ENCODE measurements at places on chromosomes 1 and 21.

DNA sequence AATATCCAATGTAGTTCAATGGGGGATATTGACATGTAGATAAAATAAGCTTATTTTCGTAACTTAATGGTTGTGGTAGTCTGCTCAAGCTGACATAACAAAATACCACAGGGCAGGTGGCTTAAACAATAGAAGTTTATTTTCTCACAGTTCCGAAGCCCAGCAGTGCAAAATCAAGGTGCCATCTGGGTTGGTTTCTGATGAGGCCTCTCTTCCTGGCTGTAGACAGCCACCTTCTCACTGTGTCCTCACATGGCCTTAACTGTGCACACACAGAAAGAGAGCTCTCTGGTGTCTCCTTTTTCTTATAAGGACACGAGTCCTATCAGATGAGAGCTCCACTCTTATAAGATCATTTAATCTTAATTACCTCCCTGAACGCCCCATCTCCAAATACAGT lies 64.8 kb upstream of the IPO9 start:
- DNase-seq, result no peak

DNA sequence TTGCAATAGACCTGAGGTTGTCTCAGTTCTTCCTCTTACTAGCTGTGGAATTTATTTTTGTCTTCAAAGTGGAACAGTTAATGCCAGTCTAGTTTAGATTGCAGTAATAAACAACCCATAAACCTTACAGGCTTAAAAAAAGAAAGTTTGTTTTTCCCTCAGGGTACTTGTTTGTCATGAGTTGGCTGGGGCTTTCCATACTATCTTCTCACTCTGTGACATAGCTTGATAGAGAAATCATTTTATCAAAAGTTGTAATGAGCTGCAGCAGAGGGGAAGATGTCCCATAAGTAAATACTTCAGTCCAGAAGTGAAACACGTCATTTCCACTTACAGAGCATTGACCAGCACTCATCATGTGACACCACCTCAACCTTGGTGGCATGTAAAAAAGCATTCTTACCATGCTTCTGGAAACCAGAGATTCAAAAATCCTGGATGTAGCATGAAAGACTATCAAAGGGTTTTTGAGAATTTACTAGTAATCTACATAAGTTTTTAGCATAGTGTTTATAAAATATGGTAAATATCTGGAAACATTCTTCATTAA lies 62.8 kb upstream of the COL11A1 start:
- DNase-seq, result no peak

GRCh38 chr1:63835128-63835527 lies 61.3 kb downstream of the ROR1 start:
- no peak for DNase-seq

DNA sequence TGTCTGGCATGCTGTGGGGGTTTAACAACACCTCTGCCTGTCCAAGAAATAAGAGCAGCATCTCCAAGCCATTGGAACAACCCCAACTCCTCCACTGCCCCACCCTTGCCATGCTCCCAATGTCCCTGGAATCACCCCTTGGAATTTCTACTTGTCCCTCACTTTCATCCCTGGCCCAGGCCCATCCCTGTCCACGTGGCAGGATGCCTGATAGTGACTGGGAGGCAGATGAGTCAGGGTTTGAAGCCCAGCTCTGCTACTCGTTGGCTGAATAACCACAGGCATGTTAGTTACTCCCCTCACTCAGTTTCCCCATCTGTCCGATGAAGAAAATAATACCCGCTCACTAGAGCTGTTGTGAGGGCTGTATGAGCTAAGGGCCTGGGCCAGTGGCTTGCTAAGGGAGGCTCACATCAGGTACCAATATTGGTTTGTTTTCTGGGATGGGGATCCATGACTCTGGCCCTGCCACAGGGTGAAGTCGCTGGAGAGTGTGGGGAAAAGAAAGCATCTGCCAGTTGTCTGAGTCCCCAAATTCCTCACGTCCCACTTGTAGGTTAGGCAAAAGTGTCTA lies 99.4 kb upstream of the TLR5 start:
- no peak for DNase-seq

GRCh38 chr1:202976633-202977032 lies 9.6 kb upstream of the CYB5R1 start:
- no peak for DNase-seq

DNA sequence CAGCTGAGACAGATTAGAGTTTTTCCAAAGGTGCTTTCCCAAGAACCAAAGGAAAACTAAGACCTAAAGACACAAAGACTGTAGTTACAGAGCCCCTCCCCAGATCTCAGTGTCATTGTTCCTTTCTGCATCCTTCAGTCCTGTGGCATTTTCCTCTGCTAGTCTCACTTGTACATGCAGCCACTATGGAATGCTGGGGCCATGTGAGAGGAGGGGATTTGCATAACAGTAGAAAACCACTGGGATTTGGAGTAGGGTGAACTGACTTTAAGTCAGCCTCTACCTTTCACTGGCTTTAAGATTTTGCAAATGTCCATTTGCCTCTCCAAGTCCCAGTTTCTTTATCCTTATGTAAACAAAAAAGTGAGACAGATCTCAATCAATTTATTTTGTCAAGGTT lies 119.4 kb upstream of the F3 start:
- no peak for DNase-seq

DNA sequence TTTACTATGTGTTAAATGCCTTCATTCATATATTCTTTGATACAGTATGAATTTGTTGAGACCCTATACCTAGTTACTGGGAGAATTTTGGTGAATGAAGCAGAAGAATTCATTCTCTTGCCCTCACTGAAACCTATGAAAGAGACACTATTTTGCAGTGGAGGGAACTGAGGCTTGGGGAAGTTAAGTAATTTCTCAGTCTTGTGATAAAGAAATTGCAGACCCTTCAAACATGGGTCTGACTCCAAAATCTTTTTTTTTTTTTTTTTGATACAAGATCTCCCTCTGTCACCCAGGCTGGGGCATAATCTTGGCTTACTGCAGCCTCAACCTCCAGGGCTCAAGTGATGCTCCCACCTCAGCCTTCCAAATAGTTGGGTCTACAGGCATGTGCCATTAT lies 132.1 kb downstream of the DNM3 start:
- no peak for DNase-seq

- no peak for DNase-seq
Observed at GRCh38 chr1:220458936-220459335, 69.0 kb upstream of the MARK1 start.

DNA sequence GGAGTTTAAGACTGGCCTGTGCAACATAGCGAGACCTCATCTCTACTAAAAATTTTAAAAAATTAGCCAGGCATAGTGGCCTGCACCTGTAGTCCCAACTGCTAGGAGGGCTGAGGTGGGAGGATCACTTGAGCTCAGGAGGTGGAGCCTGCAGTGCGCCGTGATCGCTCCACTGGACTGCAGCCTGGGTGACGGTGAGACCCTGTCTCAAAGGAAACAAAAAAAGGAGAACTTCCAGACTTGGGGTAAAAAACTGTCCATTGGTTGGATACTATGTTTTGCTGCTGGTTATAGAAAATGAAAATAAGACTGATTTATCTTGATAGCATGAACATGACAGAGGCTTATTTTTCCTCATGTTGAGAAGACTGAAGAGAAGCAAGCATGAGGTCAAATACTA lies 79.4 kb downstream of the WDR4 start:
- no peak for DNase-seq

DNA sequence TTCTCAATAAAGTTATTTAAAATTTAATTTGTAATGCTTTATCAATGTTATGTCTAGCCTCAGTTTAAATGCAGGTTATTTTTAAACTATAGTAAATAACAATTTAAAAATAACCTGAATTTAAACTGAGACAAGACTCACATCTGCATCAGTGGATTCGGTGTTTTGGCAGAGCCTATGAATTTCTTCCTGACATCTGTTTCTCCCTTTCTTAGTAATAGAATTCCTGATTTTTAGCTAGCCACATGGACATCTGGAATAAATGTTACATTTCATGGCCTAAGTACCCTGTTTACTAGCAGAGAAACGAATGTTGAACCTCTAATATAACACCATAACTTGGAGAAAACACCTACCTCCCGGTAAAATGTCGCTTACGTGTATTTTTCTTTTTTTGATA lies 1141.6 kb upstream of the ADGRL2 start:
- no peak for DNase-seq

GRCh38 chr1:154276797-154277196 lies 4.4 kb downstream of the HAX1 start:
- DNase-seq, result no peak

- no peak for DNase-seq
Observed at GRCh38 chr1:156376958-156377919, 8.2 kb downstream of the RHBG start.

GRCh38 chr1:63522891-63523728 lies at the start of the genes EFCAB7 and ITGB3BP:
TSS of gene EFCAB7 (plus strand) at chr1:63523525. CDS start at chr1:63525573, 2,048 bp downstream.
TSS of gene ITGB3BP (minus strand) at chr1:63523225. CDS start at chr1:63523133, 92 bp downstream.
- peak; percentile 96 for DNase-seq

DNA sequence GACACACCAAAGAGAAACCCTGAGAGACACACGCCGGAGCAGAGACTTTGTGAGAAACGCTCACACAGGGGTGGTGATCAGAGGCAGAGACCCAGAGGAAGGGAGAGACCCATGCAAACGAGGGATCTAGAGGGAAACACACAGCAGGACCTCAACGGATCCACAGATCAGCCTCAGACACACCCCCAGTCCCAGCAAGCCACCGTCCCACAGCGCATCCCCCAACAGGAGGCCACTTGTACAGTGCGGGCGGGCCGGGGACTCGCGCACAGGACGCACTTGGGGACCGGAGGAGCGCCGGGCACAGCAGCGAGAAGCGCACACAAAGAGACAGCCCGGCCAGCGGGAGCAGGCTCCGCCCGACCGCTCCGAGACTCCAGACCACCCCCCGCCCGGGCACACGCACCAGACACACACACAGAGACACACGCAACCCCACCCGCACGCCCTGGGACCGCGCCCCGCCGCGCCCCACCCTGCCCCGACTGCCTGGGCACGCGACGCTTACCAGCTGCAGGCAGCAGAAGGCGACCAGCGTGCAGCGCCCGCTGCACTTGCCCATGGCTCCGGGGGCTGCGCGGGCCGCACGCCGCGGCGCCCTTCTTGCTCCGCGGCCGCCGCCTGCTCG lies 587 bp downstream of the NKAIN1 start:
- peak; percentile 5 for DNase-seq

GRCh38 chr1:22530715-22531114 lies 32.6 kb upstream of the EPHA8 start:
- DNase-seq, result no peak

GRCh38 chr1:36476945-36477344 lies 5.8 kb downstream of the CSF3R start:
- DNase-seq, result no peak

DNA sequence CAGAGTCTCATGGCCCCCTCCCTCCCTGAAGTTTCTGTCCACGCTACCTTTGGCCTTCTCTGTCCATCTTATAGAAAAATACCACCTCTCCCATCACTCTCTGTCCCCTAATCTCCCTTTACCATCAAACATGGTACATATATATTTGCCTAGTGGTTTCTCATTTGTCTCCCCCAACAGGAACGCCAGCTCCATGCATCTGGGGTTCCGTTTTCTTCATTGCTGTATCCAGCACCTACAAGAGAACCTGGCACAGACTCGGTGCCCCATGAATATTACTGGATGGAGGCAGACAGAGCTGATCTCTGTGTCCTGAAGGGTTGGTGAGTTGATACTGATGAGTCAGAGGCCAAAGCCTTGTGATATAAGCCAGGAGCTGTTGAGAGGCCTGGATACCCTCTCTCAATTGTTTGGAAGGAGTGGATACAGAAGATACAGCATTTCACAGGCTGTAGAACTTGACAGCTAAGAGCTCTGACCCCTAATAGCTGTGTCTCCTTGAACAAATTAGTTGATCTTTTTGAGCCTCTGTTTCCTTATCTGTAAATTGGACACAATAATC lies 21.9 kb downstream of the HEYL start:
- DNase-seq, result no peak

GRCh38 chr1:191851799-191852595 lies 306.3 kb upstream of the RGS18 start:
- DNase-seq, result peak; percentile 54

- DNase-seq, result no peak
Observed at GRCh38 chr1:208557046-208557722, 313.0 kb upstream of the PLXNA2 start.

GRCh38 chr1:178254433-178254832 lies 160.5 kb downstream of the RASAL2 start:
- DNase-seq, result no peak

GRCh38 chr1:41416552-41417334 lies 55.5 kb downstream of the FOXO6 start:
- peak; percentile 66 for DNase-seq

- DNase-seq, result no peak
Observed at GRCh38 chr1:5265438-5266075, 611.1 kb downstream of the AJAP1 start.

- no peak for DNase-seq
Observed at GRCh38 chr1:31702836-31703404, 897 bp downstream of the COL16A1 start.

DNA sequence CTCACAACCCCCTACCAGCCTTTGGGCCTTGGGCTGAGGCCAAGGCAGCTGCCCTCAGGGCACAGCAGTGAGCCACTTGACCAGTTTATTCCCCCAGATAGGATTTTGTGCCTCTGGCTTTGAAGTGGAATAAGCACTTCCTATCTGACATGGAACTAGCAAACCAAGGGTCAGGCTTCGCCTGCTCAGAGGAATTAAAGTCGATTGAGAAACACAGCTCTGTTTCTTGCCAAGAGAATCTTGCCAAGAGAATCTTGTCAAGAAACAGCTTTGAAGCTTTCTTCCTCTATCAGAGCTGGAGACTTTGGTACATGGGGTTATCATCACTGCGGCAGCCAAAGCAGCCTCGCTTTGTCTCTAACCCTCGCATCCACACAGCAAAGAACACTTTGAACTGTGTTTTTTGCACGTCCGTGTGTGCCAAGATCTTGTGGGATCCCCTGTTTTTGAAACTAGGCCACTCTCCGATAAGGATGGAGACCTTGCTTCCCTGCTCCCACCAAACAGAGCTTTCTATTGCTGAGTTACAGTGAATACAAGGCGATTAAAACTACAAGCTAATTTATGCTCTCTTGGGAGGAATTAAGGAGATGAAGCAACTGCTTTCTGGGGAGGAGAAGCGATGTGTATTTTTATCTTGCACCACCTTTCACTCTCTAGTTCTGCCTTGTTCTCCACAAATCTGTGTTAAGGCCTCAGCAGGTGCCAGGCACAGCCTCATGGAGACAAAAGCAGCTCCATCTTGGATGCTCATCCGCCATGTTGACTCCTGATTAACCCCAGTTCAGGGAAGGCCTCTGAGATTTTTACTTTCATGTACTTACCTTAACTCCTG lies 67.3 kb downstream of the RHOU start:
- no peak for DNase-seq

- peak; percentile 62 for DNase-seq
Observed at GRCh38 chr1:223153177-223154119, 10.4 kb upstream of the TLR5 start.

- peak; percentile 66 for DNase-seq
Observed at GRCh38 chr21:44871576-44872269, 1.8 kb downstream of the PTTG1IP start.

DNA sequence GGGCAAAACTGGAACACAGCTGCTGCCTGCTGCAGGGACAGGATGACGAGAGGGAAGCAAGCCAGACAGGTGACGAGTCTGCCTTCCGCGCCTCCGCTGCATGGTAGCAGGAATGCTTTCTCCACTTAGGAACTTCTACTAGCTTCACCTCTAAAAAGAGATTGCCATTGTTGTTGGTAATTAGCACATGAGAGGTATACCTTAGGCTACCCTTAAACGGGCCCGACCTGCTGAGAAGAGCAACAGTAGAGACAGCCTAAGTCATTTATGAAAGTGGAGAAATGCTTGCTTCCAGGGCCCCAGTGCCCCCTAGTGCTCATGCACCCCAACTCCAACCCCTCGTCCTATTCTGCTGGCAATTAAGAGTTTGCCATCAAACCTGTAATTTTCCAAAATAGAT lies 96.9 kb upstream of the AKT3 start:
- DNase-seq, result no peak

GRCh38 chr21:42695697-42696380 lies 42.4 kb downstream of the PDE9A start:
- DNase-seq, result peak; percentile 28

GRCh38 chr1:191739544-191739943 lies 418.7 kb upstream of the RGS18 start:
- no peak for DNase-seq

Data from astrocyte of the spinal cord (primary cell).